ENCODE measurements at places on chromosomes 4 and X.

- no peak for DNase-seq
Observed at GRCh38 chr4:110636680-110637407, 14.0 kb upstream of the PITX2 start.

- DNase-seq: no peak
Observed at GRCh38 chrX:132664273-132664672, 175.4 kb upstream of the MBNL3 start.

GRCh38 chr4:147735413-147736301, 3.8 kb downstream of the ARHGAP10 start:
- no peak for DNase-seq

- DNase-seq: no peak
Observed at GRCh38 chr4:118354913-118355312, 2.1 kb upstream of the PRSS12 start.

- no peak for DNase-seq
Observed at GRCh38 chr4:107034996-107035818, 906 bp downstream of the DKK2 start.

DNA sequence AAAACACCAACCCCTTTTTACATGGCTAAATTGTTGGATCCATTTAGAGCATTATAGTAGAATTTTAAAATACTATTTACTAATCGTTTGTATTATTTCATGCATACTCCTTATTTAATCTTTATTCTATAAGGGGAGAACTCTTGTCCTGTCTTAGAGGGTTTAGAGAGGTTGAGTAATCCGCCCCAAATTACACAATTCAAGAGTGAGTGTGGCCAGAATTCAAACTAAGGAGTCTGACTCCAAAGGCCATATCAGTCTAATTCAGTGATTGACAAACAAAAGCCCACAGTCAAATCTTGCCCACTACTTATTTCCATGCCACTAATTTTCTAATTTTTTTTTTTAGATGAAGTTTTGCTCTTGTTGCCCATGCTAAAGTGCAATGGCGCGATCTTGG, 33.7 kb upstream of the NEIL3 start:
- no peak for DNase-seq

DNA sequence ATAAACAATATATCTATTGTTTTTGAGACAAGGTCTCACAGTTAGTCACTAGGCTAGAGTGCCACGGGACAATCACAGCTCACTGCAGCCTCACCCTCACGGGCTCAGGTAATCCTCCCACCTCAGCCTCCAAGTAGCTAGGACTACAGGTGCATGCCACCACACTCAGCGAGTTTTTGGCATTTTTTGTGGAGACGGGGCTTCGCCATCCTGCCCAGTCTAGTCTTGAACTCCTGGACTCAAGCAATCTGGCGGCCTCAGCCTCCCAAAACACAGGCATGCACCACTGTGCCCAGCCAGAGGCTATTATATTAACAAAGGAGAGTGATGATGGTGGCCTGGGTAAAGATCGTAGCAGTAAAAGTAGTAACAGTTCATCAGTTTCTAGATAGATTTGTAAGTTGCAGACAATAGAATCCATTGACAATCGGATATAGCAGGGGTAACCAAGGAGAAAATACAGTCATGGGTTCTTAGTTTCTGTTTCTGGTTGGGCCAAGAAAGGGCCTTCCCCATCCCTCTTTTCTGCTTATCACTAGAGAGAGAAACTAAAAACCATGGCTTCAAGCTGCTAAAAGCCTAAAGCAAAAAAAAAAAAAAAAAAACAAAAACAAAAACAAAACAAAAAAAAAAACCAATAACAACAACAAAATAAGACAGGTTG, 60.6 kb downstream of the ANXA10 start:
- no peak for DNase-seq

DNA sequence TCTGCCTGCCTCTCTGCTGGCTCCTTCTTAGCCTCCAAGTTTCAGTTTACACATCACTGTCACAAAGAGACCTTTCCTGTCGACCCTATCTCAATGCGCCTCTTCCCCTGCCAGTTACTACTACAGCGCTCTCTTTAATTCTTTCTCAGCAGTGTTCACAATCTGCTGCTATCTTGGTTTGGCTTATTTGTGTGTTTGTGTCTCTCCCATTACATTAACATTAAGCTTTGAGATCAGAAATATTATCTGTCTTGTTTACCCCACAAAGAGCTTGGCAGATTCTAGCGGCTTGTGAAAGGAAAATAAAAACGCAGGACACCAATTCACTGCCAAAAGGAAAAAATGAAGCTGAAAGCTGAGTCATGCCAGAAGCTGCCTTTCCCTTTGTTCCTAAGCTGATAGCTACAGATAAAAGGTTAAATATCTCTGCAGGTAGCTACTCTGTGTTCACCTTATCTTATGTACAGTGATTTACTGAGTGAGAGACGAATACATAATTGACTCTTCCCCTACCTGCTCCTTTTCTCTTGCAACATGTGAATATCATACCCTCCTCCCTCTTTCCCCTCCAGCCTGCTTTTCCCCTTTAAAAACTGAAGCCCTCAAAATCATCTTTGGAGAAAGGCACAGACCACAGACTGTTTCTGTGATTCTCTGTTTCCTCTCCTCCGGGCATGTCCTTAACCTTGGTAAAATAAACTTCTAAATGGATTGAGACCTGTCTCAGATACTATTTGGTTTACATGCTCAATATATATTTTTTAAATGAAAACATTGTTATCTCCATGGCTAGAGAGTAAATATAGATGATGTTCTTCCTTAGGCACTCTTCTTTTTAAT, 19.3 kb upstream of the SLC9A7 start:
- no peak for DNase-seq

DNA sequence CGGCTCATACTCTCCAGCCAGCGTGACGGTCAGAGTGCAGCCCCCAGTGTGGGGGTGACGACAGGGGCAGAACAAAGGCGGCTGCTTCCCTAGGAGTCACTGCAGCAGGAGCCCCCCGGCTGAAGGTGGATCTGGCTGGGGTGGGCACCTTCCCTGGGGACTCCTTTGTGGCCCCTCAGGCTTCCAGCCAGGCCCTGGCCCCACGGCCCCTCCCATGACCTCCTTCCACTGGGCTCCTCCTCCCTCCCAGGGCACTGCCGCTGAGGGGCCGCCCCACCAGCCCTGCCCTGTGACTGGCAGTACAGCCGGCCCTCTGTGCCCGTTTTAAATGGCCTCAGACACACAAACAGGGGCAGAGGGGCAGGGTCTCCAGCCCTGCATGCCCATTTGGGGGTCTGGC, 61.9 kb downstream of the FAM53A start:
- DNase-seq: no peak

- no peak for DNase-seq
Observed at GRCh38 chr4:105120626-105121025, 26.1 kb upstream of the TET2 start.

DNA sequence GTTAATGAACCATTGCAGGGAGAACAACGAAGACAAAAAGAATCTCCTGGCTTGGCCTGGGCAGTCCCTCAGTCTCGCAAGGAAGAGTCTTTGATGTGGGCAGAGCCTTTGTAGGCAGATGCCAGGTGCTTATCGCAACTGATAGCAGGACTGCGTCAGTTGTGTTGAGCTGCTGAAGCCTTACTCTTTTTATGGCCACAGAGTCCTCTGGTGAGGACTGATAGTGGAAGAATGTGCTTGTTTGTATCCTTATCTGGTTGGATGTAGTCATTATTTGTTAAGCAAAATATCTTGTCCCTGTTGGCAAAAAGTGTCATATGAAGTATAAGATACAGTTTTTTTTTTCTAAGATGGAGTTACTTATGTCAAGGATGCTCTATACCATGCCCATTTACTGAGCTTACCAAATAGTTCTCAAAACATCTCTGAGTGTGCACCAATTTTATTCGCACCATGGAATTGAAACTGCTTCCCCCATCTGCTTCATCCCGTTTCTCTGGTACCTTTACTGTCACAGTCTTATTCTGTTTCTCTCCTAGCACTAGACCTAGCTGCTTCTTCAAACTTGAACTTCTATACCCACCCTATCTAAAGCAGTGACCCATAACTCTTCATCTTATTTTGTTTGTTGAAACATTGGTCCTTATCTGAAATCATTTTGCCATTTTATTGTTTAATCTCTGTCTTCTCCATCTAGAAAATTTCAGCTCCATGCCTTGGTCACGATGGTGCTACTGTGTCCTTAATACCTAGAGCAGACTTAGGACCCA, 47.0 kb upstream of the SPRY1 start:
- DNase-seq: no peak

- DNase-seq: no peak
Observed at GRCh38 chr4:173025131-173025530, 143.5 kb upstream of the GALNT7 start.

DNA sequence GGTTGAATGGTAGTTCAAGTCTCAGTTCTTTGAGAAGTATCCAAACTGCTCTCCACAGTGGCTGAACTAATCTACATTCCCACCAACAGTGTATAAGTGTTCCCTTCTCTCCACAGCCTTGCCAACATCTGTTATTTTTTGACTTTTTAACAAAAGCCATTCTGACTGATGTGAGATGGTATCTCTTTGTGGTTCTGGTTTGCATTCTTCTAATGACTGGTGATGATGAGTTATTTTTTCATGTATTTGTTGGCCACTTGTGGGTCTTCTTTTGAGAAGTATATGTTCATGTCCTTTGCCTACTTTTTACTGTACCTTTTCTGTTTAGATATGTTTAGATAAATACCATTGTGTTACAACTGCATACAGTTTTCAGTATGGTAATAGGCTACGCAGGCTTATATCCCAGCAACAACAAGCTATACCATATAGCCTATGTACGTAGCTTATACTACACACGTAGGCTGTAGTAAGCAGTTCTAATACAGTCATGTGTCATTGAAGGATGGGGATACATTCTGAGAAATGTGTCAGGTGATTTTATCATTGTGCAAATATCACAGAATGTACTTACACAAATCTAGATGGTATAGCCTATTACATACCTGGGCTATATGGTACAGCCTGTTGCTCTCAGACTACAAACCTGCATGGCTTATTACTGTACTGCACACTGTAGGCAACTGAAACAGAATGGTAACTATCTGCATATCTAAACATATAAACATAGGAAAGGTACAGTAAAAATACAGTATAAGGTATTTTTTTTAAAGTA, 28.1 kb downstream of the KLHL8 start:
- no peak for DNase-seq

- DNase-seq: no peak
Observed at GRCh38 chrX:24014388-24015018, 12.5 kb downstream of the KLHL15 start.

- no peak for DNase-seq
Observed at GRCh38 chrX:76147106-76147505, 25.8 kb upstream of the PBDC1 start.

GRCh38 chr4:64200001-64200555, 209.2 kb downstream of the TECRL start:
- no peak for DNase-seq

- DNase-seq: no peak
Observed at GRCh38 chrX:32289356-32289755, 922.0 kb downstream of the DMD start.

GRCh38 chrX:46831765-46832327, 5.0 kb upstream of the RP2 start:
- no peak for DNase-seq
